Mesenteric fat pad (tissue), 1 donor: ENCODE measurements at places on chromosomes 11 and 22.

- no peak for DNase-seq
Measured at GRCh38 chr11:58640386-58641023, 18.0 kb downstream of the CNTF start.

- DNase-seq, result no peak
Measured at GRCh38 chr11:16336204-16336603, 20.1 kb downstream of the SOX6 start.

DNA sequence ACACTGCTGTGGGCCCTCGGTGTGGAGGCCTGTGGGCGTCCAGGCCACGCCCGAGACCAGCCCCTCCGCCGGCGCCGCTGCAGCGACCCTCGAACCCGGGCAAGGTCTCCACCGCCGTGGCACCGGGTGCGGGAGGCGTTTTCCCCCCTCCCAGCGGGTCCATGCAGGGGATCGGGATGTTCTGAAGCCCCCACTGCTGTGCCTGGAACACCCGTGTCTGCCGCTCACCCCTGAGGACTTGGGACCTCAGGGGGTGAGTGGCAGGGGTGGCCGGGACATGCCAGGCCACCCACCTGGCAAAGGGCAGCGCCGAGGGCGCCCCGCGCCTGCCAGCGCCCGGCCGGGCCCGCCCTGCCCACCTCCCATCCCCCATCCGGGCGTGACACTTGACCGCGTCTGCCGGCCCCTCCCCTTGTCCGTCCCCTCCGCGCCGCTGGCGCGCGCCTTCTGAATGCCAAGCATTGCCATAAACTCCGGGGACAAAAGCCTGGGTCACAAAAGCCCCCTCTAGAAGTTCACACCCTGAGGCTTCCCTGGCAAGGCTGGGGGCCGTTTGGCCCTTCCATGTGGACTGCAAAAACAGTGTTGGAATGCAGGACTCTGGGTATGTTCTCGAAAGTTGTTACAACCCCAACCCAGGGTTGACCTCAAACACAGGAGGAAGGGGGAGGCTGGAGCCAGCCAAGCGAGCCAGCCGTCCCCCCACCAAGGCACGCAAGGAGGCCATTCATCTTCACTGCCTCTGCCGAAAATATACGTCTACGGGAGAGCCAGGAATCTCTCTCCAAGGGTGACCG, 819 bp upstream of the KCNQ1OT1 start:
- DNase-seq, result peak; percentile 91

- peak; percentile 90 for DNase-seq
Measured at GRCh38 chr11:65852508-65853245, 5.3 kb downstream of the CFL1 start.

DNA sequence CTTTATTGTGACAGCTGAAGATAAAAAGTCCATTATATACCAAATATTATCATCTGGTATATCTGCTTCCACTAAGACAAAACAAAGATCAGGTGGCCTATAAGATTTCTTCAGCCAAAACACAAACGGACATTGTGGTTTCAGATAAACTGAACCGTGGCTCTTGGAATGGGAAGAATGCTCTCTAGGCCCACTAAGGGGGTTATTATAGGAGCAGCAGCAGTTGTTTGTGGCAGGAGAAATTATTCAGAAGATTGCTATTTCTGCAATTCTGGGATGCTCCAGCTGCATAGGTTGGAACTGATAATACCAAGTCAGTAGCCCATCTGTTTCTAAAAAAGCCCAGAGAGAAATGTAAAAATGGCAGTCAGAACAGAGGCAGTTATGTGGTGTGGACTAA, 145.3 kb downstream of the NCAM1 start:
- DNase-seq, result no peak

GRCh38 chr11:35116762-35117640, 22.0 kb upstream of the CD44 start:
- no peak for DNase-seq

GRCh38 chr22:43144949-43145348, 1.8 kb upstream of the MCAT start:
- no peak for DNase-seq

DNA sequence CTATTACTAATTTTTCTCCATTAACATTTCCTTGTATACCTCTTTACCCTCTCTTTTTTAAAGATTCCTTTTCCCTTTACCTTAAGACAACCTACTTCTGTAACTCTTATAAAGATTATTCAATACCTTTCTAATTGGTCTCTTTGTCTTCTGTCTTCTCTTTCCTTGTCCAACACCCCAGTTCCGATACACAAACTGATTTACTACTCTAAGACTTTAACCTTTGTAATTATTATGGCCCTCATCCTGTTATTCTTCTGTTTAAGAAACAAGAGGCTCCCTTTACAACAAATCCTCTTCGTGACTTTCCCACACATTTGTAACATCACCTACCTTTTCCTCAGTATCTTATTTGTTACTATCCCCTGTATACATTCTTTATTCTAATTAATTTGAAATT, 81.8 kb downstream of the TTC17 start:
- no peak for DNase-seq
